Suppressor macrophage treated with lipopolysaccharide for 4 hours (primary cell): ENCODE measurements at places on chromosomes 12 and 14.
A peak's percentile ranks its signal among the peaks of the same experiment; 100 is the strongest.

DNA sequence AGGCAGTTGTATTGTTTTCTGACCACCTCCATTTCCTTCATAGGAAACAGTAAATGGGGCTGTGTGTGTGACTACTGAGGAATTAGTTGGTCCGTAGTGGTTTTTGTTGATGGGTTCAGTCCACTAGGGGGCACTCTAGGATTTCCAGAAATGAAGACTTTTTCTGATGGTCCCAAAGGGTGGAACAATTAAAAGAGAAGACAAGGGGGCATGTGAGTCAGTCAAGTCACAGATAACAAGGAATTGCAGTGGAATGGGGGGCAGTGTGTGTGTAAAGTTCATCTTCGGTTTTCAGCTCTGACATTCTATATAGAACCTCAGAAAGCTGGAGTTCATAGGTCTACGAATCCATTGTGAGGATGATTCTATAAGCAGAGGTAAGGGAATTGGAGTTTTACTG, 186.6 kb upstream of the OR4E1 start:
- peak; percentile 55 for DNase-seq

GRCh38 chr12:93252221-93252620, 125.5 kb upstream of the NUDT4 start:
- DNase-seq: no peak

GRCh38 chr12:68478516-68479260, 132.0 kb upstream of the RAP1B start:
- no peak for DNase-seq

DNA sequence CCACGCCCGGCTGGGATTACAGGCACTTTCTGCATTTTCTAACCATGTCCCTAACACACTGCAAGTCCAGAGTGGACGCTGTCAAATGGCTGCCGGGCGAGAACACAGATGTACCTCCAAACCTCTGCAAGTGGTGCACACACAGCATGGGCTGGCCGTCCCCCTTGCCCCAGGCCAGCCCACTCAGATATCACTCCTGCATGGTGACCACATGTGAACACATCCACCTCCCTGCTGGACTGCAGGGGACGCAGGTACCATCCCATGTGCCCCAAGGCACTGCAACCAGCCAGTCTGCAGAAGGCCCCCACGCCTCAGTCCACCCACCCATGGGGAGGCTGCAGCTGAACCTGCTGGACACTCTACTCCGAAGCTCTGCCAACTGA, 14.0 kb downstream of the BRF1 start:
- no peak for DNase-seq

- no peak for DNase-seq
Measured at GRCh38 chr14:32980178-32980901, 41.7 kb downstream of the NPAS3 start.

DNA sequence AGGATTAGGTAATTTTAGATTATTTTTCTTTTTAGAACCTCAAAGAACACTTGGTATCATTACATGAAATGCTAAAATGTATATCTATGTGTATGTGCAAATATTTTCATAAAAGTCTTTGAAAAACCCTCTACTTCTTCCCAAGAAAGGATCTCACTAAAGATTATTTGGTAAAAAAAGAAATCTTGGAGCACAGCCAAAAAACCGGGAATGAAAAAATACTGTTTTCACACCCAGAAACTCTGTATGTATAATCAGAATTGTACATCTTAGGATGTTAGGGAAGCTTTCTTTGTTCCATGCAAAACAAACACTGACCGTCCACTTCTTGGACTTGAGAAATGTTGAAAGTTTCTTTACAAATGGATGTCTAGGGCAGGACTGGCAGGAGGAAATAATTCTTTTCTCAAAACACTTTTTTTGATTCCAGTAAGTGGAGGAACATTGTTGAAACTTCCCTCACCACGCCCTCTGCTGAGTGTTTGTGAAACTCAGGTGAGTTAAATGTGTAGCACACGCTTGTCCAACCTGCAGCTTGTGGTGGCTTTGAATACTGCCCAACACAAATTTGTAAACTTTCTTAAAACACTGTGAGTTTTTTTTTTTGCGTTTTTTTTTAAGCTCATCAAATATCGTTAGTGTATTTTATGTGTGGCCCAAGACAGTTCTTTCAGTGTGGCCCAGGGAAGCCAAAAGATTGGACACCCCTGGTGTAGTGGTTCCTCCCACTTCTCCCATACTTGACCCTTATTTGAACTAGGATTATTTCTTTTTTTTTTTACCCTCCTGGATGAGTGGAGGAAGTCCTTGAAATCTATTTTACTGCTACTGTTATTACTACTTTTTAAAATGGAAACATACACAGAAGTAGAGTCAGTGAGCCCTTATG, 26.6 kb downstream of the FBXO34 start:
- no peak for DNase-seq

GRCh38 chr14:63897721-63898163, 44.9 kb downstream of the SYNE2 start:
- no peak for DNase-seq

GRCh38 chr12:130838951-130839769, at the start of gene STX2:
Gene STX2, minus strand, starts transcription at chr12:130839250. Its CDS starts 151 bp downstream, at chr12:130839099.
- peak; percentile 94 for DNase-seq

- DNase-seq: no peak
Measured at GRCh38 chr14:55221186-55221585, 29.8 kb upstream of the DLGAP5 start.

- DNase-seq: peak; percentile 28
Measured at GRCh38 chr14:81474148-81474492, 59.5 kb downstream of the SEL1L start.

DNA sequence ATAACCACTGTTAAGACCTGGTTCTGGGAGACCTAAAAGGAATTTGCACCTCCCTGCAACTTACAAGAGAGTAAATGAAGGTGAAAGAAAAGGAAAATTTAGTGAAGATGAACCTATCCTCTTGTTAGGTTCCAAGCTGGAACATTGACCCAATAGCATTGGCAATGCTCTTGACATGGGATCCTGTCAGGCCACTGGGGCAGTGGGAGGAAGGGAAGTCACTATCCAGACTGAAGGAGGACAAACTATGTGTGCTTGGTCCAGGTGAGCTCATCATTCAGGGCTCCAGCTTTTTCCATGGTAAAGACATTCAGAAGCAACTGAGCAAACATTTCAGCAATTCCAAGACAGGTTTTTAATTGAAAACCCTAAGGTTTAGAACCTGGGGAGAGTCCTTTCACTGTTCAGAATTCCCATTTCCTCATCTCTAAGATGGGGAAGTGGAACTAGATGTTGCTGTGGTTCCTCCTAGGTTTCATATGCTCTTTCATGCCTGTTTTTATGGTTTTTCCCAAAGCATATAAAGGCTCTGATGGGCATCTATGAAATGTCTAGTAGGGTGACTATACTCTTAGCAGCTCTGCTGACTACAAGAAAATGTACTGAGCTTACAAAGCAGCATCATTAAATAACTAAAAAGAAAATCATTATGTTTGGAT, 33.1 kb downstream of the MAPK1IP1L start:
- peak; percentile 82 for DNase-seq

DNA sequence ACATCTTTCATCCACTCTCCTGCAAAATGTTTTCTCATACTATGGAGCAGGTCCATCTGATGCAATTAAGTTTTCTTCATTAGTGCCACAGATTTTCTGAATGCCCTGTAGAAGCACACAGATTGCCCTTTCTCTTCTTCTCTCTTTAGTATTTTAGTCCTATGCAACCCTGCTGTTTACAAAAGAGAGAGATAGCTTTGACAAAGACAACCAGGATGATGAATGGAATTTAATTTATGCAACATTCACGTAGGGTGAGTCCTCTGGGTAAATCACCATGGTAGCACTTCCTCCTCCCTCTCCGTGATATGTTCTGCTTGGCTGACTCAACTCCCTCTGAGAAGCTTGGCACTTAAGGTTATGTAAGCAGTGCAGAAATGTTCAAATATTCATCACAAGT, 400.9 kb upstream of the PDE3A start:
- DNase-seq: peak; percentile 79

DNA sequence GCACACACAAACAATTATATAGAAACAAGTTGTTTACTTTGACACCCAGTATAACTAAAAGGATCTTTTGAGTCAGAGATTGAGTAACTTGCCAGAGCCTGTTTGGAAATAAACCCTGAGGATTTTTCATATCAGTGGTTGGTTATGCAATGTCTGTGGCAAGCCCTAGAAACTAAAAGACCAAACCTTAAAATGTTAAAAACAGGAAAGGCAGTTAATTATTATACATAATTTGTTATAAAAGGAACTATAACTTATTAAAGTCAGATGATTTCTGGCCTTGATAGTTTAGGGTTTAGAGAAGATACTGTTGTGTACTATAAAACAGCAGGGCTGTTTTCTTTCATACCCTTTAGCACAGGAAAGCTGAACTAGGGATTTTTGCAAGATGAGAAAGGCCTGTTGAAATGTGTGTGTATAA, 44.1 kb downstream of the PSEN1 start:
- DNase-seq: peak; percentile 91

GRCh38 chr12:90037740-90038139, 329.1 kb upstream of the ATP2B1 start:
- DNase-seq: no peak

- DNase-seq: no peak
Measured at GRCh38 chr14:47040550-47040949, 389.0 kb upstream of the RPL10L start.

DNA sequence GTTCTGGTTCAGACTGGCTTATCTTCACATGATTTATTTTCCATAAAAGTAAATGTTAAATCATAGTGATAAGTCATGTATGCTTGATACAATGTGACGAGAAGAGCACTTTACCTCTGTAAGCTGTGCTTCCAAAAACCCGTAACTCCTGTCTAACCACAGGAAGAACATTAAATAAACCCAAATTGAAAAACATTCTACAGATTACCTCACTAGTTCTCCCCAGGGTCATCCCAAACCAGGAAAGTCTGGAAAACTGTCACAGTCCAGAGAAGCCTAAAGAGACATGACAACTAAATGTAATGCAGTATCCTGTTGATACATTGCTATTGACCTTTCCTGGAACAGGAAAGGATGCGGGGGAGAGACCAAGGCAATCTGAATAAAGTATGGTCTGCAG, 32.5 kb upstream of the DUSP6 start:
- no peak for DNase-seq

- no peak for DNase-seq
Measured at GRCh38 chr12:93407963-93408283, 30.2 kb downstream of the NUDT4 start.

DNA sequence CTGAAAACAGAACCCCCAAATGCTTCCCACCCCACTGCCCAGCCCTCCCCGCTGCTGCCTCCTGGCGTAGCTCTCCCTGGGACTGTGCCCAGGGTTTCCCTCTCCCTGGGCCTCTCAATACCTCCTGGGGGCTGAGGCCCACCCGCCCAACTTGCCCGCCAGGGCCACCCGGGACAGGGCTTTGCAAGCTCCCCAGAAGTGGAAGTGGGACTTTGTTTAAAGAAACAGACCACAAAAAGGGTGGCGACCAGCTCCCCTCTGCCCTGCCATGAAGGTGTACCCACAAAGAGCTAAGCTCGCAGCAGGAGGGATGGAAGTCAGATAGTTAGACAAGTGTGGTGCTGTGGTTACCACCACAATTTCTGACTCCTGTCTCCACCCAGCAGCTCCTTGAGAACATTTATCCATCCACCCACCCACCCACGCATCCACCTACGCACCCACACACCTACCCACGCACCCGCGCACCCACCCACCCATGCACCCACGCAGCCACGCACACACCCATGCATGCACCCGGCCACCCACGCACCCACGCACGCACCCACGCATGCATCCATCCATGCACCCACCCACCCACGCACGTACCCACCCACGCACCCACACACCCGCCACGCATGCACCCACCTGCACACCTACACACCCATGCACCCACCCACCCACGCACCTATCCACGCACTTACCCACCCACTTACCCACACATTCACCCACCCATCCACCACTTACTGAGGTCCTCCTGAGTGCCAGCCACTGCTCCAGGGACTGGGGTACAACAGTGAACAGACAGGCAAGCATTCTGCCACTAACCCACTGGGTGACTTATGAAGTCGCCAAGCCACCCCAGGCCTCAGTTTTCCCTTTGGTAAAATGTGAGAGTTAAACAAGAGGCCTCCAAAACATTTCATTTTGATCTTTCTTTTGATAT, 127.3 kb downstream of the SCARB1 start:
- no peak for DNase-seq

DNA sequence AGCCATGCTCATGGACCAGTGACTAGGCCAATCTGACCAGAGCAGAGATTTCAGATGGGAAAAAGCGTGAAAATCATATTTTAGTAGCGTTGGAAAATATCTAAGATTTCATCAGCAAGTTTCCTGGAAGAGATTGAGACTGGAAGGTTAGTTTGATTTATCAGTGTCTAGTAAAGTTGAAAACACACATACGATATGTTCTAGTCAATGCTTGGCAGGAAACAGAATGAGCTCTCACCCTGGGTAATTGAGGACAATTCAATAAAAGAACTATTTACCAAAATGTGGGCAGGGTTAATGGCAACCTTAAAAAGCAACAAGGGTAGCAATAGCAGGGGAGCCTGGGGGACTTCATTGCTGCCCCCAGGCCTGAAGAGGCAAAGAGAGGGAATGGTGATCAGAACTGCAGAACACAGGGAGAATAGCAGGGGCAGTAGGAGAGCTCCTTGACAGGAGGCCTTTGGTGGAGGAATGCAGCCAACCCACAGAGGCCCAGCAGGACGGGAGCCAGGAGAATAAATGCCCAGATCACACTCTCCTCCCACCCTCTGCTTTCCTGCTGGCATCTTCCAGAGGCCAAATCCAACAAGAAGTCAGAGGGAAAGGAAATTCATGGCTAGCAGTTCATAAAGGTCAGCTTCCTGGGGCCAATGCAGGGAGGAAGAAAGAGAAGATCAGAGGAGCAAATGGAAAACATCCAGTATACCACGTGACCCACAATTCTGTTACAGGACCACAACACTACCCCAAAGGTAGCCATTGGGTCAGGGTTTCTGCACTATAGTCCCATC, 27.6 kb upstream of the LRP6 start:
- no peak for DNase-seq

GRCh38 chr14:32404784-32405573, 75.9 kb downstream of the AKAP6 start:
- no peak for DNase-seq

DNA sequence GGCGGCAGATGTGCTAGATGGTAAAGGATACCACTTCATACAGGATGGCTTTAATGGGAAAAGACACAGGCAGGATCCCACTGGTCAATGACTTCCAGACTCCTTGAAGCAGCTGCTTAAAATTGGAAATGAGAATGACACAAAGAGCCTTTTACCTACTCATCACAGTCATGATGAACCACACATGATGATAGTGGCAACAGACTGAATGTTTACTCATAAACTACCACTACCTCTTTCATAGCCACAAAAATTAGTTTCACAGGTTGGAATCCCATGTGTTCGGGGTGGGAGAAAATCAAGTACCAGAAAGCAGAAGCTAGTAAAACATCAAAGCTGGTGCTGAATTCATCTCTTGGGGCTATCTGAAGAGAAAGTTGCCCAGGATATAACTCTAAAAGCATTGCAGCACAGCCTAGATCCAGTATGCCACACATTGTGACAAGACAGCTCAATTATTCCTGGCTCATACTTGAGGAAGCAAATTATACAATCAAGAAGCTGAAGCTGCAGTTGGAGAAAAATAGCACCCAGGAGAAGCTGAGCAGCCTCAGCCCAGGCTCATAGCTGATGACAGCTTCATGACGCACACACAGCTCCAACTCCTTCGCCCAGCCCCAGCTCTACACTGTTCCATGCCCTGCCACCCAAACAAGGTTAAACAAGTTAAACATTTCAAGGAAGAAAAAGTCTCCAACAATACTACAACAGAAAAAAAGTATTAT, 29.0 kb upstream of the C12orf50 start:
- DNase-seq: no peak

- DNase-seq: no peak
Measured at GRCh38 chr12:112117685-112118084, 7.7 kb upstream of the TRAFD1 start.

GRCh38 chr14:90645842-90646443, 170.3 kb downstream of the TTC7B start:
- DNase-seq: no peak
